Activated T-cell treated with anti-CD3 and anti-CD28 coated beads, Interleukin-2, amount 50 U/mL, for 24 hours (primary cell): ENCODE measurements at places on chromosomes 11 and 22.

DNA sequence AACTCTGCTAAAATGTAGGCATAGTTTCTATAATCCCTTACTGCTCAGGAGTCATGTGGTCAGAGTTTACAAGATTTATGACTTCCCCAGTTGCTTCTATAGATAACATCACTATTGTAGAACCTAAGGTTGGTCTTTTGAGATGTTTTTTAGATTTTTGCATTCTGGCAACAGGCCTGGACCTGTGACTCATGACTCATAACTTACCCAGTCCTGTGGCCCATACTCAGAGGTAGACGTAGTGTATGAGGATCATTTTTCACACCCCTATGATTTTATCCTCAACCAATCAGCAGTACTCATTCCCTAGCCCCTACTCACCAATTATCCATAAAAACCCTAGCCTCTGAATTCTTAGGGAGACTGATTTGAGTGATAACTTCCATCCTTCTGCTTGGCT is 384.4 kb upstream of the DDI1 start:
- no peak overlapping the region for H3K27ac ChIP-seq
- no peaks in the 10 kb centered on the region for H3K4me1 ChIP-seq
- no peak for DNase-seq
- H3K27me3 ChIP-seq, result no peaks in the 10 kb centered on the region
- H3K36me3 ChIP-seq, result no peaks in the 10 kb centered on the region

DNA sequence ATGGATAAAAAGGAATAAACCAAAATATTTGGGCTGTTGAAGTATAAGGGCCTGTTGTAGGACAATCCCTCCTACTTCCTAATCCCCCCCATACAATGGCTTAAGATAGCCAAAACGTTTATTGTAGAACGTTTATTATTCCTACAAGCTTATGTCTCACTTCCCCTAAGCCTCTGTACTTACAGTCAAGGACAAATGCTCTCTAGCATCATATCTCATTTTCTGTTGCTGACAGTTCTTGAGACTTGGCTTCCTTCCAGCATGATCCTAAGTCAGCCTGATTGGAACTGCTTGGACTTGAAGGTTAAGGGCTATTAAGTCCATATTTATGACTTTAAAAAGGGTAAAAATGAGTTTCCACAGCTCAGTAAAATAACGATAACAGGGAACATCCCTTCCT is 8.8 kb downstream of the MISFA start:
- H3K4me3 ChIP-seq, result no peak overlapping the region
- no peaks in the 10 kb centered on the region for H3K27me3 ChIP-seq
- no peak for DNase-seq
- peaks cover 66% of the 10 kb centered on the region for H3K36me3 ChIP-seq

DNA sequence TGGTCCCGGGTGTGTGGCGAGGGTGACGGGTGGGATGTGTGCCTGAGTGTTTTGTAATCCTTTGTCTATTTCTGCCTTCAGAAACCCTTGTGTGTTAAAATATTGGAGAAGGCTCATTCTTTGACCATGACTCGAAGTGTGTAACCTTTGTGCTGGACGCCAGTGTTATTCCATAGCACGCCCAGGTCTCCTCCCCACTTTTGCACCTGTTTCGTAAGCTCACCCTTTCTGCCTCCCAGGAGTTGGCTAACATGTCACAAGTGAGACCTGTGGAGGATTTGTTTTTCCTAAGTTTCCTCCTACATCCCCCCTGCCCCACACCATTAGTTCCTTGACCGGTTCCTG is 382 bp downstream of the C11orf54 start:
- DNase-seq, result no peak
- peaks cover 47% of the 10 kb centered on the region for H3K4me1 ChIP-seq
- H3K36me3 ChIP-seq, result peaks cover 71% of the 10 kb centered on the region
- H3K27me3 ChIP-seq, result no peaks in the 10 kb centered on the region
- peak overlapping the region; percentile 100 for H3K27ac ChIP-seq

GRCh38 chr22:24518771-24519485 is 23.8 kb downstream of the UPB1 start:
- H3K27me3 ChIP-seq, result no peaks in the 10 kb centered on the region
- H3K36me3 ChIP-seq, result no peaks in the 10 kb centered on the region
- H3K4me1 ChIP-seq, result peaks cover 6% of the 10 kb centered on the region
- no peak overlapping the region for H3K4me3 ChIP-seq

- peaks cover 8% of the 10 kb centered on the region for H3K36me3 ChIP-seq
These were observed 15.6 kb downstream of the TBC1D10A start for GRCh38 chr22:30310881-30311771.

GRCh38 chr22:24994070-24994763 is 41.7 kb downstream of the KIAA1671 start:
- no peaks in the 10 kb centered on the region for H3K36me3 ChIP-seq
- H3K4me1 ChIP-seq, result peaks cover 17% of the 10 kb centered on the region
- peak; percentile 37 for DNase-seq
- H3K4me3 ChIP-seq, result no peak overlapping the region
